ENCODE measurements at places on chromosomes 3 and 15.

DNA sequence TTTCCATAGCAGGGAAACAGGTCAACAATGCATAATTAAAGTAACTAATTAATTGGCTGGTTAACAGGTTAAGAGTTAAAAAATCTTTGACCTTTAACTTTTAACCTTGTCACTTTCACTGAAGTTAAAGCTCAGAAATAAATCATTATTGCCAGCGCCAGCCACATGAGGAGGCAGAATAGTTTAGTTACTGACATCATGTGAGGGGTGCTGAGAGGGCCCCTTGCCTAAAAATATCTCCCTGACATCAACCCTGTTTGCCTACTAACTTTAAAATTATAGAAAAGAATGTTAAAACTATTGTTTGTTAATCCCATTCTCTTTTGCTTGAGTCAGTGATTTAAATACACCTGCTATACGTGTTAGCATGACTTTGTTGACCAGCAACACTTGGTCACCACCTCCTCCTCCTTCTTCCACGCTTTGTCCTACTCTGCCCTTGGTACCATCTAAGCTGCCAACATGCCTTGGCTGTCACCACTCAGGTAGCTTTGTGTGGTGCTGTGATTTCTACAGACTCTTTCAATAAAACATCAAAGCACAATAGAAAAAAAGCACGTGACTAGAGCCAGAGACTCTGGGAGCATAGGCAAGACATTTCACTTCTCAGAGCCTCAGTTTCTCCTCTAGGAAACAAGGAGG is 2.7 kb downstream of the FBXO40 start:
- DNase-seq = no peak

- DNase-seq = peak; percentile 42
Measured at GRCh38 chr15:83372434-83372891, 74.7 kb upstream of the SH3GL3 start.

DNA sequence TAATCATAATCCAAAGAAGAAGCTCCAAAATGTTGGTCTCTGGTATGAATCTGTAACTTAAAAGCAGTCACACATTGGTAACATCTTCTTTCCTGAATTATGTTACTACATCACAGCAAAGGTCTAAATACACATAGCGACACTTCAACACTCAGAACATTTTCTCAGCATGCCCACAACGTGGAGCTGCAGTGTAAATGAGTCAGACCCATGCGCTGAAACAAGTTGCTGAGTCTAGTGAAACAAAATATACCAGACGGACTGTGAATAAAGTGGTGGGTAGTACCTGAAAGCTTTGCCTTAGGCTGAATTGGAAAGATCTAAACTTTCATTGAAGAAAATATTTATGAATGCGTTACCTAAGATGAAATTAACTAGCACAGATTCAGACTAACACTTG is 33.2 kb upstream of the GOLGA8B start:
- peak; percentile 19 for DNase-seq

DNA sequence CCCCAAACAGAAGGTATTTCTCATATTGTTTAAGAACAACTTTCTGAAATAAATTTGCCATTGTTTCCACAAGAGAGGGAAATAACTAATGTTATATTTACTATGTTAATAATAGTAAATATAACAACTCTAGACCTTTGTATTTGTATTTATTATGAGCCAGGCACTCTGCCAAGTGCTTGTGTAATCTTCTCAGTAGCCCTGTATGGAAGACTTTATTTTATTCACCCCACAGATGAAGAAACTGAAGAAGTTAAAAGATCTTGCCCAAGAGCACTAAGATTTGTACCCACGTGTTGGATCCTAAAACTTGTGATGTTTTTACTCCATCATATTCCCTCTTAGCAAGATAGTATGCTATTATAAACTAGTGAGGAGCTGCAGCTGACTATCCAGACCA is 12.0 kb upstream of the GNB4 start:
- DNase-seq = no peak

- no peak for DNase-seq
Measured at GRCh38 chr15:40763801-40764628, at the start of gene GCHFR. Gene GCHFR (plus strand): TSS chr15:40764068. CDS start chr15:40764181, 113 bp downstream.

DNA sequence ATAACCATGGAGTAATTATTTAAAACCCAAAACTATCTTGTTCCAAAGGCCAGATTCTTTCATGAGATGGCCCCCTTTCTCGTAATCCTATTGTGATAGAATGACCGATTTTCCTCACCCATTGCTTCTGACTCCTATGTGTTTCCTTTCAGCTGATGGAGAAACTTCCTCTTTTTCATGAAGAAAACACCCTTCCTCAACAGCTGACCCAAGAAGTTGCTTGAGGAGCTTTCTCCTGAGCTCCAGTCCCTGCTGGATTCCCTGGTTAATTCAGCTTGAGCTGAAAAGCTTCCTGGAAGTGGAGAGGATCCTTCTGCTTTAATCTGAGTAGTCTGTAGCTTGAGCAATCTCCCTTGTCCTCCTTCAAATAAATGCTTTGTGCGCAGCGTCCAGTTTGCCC is 75.0 kb downstream of the BFSP2 start:
- DNase-seq = no peak

GRCh38 chr15:58274885-58275284 is 136.7 kb downstream of the AQP9 start:
- no peak for DNase-seq

- DNase-seq = peak; percentile 2
Measured at GRCh38 chr15:43329217-43329959, 985 bp downstream of the LCMT2 start.

DNA sequence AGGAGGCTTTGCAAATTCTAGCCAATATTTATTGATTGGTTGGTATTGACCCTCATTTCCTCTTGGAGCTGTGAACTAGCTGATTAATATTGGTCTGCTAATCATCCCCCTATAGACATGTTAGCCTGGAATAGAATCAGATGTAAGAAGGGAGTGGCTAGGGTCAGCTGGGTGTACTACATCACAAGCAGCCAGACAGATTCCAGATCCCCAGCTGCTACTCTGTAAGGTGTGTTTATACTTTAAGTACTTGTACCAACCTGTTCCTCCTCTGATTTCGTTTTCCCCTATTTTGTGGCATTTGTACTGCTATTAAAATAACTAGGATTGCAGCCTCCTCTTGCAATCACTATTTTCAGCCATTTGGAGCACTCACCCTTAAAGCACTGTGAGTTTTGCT is 49.9 kb downstream of the PARP15 start:
- DNase-seq = peak; percentile 76

- DNase-seq = no peak
Measured at GRCh38 chr15:37135225-37135624, 34.9 kb upstream of the MEIS2 start.

DNA sequence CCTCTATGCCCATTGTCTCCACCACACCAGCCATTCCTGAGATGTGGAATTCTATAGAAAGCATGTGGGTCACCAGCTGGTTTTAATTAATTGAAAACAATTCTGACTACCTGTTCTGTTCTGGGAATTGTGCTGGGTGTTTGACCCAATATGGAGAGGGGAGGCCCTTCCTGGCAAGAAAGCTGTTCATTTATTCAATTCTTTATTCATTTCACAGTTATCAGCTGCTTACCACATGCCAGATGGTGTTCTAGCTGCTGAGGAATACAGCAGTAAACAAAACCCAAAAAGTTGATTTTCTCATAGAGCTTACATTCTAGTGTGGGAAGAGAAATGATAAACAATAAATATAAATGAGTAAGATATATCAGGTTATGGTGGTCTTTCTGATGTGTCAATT is 296.1 kb upstream of the RASGRP1 start:
- DNase-seq = no peak

DNA sequence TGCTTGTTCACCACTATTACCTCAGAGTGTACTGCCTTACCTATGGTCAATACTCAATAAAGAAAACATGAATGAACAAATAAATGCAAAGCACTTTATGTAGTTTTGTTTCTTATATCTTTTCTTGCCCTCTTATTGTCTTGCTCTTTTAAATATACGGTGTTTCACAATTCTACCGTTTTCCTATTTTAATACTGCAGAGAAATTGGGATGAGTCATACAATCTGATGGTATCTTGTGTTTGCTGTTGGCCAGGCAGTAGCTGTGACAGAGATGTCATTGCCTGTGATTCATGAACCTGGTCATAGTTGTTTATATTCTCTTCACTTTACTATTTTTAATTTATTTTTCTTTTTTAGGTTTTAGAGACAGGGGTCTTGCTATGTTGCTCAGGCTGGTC is 48.3 kb downstream of the SERP1 start:
- DNase-seq = no peak

- DNase-seq = no peak
Measured at GRCh38 chr3:57729334-57730045, 26.6 kb upstream of the SLMAP start.

- DNase-seq = no peak
Measured at GRCh38 chr3:68089572-68090011, 435.2 kb upstream of the SUCLG2 start.

- DNase-seq = no peak
Measured at GRCh38 chr15:99155961-99156443, 51.1 kb downstream of the SYNM start.

GRCh38 chr3:12316729-12317351 is 28.0 kb downstream of the PPARG start:
- DNase-seq = no peak

DNA sequence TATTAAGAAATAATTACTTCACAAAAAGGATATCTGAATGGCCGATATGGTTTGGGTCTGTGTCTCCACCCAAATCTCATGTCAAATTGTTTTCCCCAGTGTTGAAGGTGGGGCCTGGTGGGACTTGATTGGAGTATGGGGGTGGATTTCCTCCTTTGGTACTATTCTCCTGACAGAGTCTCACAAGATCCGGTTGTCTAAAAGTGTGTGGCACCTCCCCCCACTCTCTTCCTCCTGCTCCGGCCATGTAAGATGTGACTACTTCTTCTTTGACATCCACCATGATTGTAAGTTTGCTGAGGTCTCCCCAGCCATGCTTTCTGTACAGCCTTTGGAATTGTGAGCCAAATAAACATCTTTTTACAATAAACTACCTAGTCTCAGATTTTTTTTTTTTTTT is 34.5 kb downstream of the ZBTB11 start:
- DNase-seq = no peak

GRCh38 chr3:138457863-138458735 is 23.7 kb downstream of the ESYT3 start:
- no peak for DNase-seq

- no peak for DNase-seq
Measured at GRCh38 chr3:195872097-195872496, 36.3 kb downstream of the TNK2 start.

DNA sequence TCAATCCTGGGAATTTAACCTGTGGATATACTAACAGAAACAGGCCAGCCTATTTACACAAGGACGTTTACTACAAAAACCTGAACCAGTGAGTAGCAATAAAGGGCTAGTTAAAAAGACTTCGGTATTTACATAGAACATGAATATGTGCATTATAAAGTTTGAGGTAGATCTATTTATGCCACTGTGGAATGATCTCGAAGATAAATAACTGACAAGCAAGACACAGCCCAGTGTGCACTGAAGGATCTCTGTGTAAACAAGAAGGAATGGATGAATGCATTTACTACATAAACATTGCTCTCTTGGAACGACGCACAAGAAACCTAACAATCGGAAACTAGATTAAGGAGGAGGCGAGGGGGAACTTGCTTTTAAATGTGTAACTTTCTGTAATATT is 132.0 kb upstream of the NSMCE3 start:
- no peak for DNase-seq

GRCh38 chr15:40355976-40356585 is 1.9 kb upstream of the DISP2 start:
- DNase-seq = no peak

- no peak for DNase-seq
Measured at GRCh38 chr15:82999905-83000671, 11.4 kb downstream of the C15orf40 start.

GRCh38 chr15:100778831-100779288 is 100.8 kb upstream of the ALDH1A3 start:
- DNase-seq = no peak

DNA sequence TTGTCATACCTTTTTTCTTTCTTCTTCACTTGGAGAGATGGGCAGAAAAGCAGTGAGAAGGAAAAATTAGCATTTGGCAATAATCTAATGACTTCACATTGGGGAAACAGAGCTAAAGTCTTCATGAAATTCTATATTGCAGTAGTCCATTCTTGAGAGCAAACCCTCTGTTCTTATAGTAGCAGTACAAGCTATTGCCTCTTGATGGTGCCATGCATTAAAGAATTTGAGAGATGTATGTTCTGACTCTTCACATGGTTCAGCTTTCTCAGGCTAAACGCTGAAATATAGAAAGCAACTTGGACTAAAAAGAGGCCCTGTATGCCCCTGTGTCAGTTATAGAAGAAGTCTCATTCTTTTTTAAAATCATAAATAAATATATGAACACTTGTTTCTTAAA is 36.0 kb downstream of the PHLDB2 start:
- no peak for DNase-seq

- peak; percentile 76 for DNase-seq
Measured at GRCh38 chr3:72270072-72270681, 485.2 kb upstream of the PROK2 start.

GRCh38 chr3:22671848-22672247 is 531.3 kb upstream of the UBE2E2 start:
- DNase-seq = no peak

DNA sequence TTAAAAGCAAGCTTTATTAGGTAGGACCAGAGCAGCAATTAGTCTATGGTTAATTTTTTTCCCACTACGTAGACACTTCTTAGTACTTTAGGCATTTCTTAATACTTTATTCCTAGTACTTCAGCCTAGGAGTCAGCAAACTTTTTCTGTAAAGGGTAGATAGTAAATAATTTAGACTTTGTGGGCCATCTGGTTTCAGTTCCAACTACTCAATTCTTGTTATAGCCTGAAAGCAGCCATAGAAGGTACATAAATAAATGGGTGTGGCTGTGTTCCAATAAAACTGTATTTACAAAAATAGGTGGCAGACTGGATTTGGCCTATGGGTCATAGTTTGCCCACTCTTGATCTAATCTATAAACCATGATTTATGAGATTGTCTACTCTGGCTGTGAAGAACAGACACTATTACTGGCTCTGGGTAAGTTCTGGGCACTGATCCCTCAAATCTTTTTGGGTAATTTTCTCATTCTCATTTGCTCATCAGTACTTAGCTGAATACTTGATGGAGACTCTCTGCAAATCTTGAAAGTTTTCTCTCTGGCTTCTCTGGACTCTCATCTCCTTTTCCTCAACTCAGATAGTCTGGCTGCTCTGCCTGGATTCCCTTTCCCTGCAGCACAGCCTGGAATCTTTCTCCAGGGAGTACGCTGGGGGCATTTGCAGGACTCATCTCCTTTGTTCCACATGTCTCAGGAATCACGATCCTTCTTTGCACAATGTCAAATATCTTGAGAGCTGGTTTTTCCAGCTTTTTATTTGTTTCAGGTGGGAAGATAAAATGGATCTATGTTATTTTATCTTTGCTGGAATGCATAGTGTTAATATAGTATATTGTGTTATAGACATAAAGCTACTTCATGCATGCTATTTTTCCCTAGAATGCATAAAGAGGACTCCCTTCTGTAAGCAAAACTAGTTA is 524.8 kb upstream of the TBL1XR1 start:
- DNase-seq = no peak

GRCh38 chr3:166531730-166532129 is 694.5 kb upstream of the BCHE start:
- DNase-seq = no peak

GRCh38 chr3:114569186-114569585 is 275.4 kb downstream of the TIGIT start:
- DNase-seq = no peak

Data from foreskin keratinocyte (primary cell).